COLO829 (cell line): ENCODE measurements at places on chromosomes 5 and 9.

DNA sequence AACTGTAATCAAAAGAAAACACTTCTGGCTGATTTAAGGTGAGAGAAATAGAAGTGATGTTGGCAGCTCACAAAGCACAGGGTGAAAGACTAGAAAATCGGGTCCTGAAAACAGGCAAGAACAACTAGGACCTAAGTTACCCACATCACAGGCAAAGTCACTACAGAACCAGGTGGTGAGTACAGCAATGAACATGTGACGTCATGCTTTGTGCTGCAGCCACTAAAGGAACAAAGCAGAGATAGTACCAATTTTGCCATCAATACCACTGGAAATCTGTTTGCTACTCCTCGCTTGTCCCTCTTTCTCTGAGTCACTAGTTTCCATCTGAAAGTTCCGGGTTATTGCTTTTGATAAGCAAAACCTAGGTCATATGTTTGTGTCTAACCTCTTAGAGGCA lies 326.7 kb downstream of the GABRB2 start:
- DNase-seq, result no peak

DNA sequence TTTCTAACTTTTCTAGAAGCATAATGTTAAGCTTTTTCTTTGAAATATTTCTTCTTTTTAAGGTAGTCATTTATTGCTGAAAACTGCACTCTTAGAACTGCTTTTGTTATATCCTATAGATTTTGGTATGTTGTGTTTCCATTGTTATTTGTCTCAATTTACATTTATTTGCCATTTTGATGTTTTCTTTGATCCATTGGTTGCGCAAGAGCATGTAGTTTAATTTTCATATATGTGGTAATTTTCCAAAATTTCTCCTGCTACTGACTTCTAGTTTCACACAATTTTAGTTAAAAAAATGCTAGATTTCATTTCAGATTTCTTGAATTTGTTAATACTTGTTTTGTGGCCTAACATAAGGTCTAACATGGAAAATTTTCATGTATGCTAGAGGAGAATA lies 1029.3 kb upstream of the TYRP1 start:
- DNase-seq, result no peak

GRCh38 chr9:135960411-135961276 lies 529 bp downstream of the UBAC1 start:
- DNase-seq, result no peak

DNA sequence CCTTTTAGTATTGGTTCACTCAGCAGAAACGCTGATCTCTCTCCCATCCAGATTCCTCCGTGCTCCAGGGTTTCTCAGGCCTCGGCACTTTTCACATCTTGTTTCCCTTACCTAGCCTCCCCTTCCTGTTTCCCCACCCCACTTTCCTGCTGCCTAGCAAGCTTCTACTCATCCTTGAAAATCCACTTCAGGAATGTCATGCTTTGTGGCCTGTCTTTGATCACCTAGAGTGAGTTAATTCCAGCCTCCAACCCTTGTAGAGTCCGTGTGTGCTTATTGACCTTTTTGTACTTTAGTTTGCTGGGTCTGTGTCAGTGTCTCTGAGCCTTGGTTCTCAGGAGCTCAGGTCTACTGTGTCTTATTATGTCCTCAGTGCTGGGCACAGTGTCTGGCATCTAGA lies 116.6 kb downstream of the AOPEP start:
- no peak for DNase-seq

DNA sequence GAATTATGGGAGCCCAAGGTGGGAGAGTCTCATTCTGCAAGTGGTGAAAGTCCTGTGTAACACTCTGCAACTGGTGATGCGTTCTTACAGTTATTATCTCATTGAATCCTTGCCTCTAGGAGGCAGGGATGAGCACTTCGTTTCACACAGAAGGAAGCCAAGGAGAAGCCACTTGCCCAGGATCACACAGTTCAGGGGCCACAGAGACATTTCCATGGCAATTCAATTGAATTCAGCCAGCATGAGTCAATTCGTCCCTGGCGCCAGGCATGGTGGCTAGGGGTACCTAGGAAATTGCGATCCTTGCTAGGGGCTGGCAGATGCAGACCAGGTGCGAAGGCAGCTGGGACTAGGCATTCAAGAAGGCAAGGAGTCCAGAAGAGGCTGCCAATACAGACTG lies 26.2 kb downstream of the LHX2 start:
- DNase-seq, result no peak

GRCh38 chr5:150289551-150290390 lies at the start of gene CAMK2A:
TSS of gene CAMK2A (minus strand) at chr5:150289773. CDS start at chr5:150289625, 148 bp downstream.
- no peak for DNase-seq

DNA sequence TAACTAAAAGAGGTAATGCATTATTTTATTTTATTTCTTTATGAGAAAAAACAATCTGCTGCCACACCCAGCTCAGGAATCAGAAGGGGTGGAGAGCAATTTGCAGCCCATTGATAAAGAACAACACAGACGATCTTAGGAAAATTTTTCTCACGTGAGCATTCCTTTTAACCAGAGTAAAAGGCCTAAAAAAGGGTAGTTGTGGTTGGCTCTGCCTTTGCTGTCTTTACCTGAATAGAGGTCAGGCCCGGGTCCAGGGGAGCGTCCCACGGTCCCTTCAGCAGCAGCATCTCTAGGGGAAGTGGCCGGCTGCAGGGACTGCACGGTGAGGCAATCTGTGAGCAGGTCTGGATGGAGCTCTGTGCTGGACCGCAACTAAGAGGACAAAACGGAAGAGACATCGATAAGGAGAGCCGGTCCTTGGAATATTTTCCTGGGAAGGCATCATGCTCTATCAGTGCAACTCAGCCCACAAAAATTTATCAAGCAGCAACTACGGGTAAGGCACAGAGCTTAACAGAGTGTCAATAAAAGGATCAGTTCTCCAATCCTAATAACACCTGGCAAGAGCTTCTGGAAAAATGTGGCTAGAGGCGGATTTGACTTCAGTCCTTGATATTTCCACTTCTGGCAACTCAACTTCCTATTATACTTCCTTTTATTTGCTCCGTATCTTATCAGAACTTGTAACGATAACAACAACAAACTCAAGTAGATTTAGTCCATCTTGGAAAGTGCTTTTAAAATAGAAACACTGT lies 372.8 kb upstream of the RFX3 start:
- no peak for DNase-seq

DNA sequence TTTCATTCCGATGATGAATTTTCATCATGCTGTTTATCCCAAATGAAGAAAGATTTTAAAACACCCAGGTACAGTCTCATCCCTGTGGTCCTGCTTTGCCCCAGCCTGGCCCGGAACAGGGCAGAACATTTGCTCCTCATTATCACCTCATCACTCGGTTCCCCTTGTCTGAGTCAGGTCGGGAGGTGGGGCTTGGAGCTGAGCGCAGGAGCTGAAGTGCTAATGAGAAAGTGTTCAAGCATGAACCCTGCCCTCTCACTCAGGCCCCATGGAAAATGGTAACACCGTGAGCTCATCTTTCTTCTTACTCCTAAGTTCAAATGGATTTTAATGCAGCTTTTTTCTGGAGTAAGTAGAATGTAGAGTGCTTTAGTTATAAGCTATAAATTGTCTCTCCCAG lies 466.2 kb downstream of the KDM4C start:
- no peak for DNase-seq

- DNase-seq, result no peak
These were observed 74.7 kb downstream of the VAV2 start for GRCh38 chr9:133917375-133917774.

- DNase-seq, result no peak
These were observed 2.6 kb upstream of the ALAD start for GRCh38 chr9:113403646-113404045.

DNA sequence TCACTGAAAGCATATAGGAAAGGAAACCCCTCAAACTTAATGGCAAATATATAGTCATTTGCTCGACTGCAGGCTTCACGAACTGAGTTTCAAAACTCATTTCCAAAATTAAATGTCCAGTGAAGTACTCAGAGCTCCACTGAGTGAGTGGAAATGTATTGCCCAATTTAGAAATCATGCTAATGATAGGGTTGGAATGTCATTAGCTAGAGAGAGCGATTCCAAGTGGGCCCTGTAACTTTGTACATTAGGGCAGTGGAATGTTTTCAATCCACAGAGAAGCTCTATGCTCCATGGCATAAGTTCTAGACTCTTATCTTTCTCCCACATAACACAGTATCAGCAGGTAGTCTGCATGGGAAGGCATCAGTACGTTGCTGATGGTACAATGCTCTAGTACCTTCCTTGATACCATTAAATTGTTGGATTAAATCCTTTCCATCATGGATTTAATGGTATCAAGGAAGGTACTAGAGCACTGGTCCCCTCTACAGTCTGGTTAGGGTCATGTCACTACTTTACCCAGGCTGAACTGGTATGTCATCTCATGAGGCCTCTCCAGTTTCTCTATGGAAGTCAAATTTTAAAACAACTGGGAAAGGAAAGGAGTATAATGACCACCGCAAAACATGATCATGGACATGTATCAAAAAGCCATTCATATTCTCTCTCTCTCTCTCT lies 183.2 kb upstream of the RASEF start:
- DNase-seq, result no peak

GRCh38 chr5:59666440-59667068 lies 227.0 kb downstream of the PDE4D start:
- no peak for DNase-seq

DNA sequence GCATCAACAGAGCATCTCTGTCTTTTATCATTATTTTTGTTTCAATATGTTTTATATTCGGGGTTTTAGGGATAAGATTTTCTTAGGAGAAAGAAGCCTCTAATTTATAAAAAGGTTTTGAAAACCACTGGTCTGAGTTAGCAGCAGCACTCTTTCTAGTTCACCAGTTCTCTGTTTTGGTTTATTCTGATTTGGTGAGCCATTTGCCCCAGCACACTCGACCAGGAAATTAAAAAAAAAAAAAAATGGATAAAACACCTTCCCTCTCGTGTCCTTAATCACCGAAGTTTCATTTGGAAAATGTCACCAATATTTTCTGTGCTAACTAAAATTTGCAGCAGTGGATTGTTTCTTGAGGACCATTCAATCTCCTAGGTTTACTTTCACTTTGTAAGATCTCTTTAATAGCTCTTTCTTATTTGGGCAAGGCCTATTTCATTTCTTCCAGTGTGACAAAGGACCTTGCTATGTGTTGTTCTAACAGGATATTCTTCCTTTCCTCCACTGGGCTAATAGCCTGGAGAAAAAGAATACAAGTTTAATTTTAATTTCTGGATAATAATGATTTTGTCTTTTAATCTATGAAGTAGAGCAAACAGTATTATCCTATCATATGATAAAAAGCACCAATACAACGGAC lies 57.8 kb upstream of the ANXA1 start:
- DNase-seq, result peak; percentile 13

- no peak for DNase-seq
These were observed 221.7 kb downstream of the PBX3 start for GRCh38 chr9:125968714-125969374.

DNA sequence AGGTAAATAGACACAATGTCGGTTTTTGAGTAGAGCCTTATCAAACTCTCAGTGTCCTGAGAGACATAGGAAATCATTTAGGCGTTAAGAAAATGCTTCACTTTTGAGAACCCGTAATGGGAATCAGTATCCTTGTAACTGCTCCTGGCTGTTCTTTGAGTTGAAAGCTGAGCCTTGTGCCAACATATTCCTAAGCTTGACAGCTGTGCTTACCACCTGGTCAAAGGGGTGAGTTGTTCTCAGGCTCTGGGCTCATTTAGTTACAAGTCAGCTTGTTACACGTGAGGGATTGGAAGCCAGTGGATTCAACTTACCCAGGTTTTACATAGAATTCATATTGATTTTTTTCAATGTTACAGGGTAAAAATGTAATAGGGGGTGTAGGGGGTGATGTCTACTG lies 145.9 kb downstream of the GABRB2 start:
- no peak for DNase-seq

- no peak for DNase-seq
These were observed 293.9 kb upstream of the TARS1 start for GRCh38 chr5:33146881-33147280.

DNA sequence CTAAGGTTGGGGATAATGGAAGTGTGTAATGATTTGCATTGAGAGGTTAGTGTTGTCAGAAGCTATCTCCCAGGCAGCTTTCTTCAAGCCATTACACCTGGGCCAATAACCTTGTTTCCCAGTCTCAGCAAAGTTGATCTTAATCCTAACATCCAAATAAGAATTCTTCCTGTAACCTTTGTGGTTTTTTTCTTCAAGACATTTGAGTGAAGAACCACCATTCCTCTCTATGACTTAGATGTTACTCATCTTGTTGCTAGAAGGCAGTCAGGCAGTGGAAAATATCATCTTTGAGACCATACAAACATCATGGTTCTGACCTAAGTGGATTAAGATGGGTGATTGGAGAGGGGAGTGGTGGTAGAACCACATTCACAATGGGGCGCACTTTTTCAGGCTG lies 103.5 kb downstream of the NDUFAF2 start:
- DNase-seq, result no peak
